ENCODE measurements at places on chromosomes 2 and 18.
A peak's percentile ranks its signal among the peaks of the same experiment; 100 is the strongest.

DNA sequence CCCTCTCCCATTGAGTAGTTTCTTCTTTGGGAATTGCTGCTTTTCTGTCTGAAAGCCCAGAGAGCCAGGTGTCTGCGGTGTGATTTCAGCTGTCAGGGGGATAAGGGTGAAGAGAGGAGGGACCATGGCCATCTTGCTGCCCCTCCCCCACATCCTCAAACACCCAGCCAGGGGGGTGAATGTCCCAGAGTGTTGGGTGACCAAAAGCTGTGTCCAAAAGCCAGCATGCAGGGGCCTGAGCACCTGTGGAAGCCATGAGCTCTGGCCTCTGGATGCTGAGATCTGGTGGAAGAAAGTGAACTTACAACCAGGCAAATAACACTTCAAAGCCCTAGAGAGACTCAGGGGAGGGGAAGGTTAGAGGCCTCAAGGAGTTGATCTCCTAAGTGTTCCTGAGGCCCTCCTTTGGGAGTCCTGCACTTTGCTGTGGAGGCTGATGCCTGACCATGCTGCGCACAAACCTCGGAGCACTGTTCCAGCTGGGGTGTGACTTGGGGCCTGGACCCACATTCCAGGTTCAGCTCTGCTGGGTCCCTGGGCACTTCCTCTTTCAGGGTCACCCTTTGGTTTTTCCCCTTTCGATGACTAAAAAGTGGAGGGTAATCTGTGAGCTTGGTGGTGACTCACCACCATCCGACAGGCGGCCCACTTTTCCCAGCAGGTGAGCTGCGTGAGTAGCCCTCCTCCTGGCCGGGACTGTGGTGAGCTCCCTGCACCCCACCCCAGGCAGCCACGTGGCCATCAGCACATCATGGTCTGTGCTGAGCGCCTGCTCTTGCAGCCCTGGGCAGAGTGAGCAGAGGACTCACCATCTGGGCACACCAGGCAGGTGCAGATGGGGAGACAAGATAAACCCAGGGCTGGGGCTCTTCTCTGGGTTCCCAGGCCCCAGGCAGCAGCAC is 66.8 kb upstream of the FOSL2 start:
- peak; percentile 65 for DNase-seq

DNA sequence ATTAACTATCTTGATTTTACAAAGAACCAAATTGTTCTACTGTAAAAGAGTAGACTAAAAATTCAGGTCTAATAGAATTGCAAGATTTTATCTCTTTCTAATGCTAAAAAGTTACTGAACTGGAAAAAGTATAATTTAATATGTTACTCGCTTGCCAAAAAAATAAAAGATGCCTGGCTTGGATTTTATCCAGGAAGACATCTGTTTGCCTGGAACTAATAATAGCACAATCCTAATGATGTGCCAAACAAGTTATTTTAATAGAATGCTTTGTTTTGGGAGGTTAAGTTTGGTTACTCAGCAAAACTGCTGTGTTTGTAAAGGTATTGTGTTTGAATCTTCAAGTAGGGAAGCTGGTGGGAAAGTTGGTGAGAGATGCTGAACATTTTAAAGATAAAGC is 19.4 kb upstream of the ZSWIM2 start:
- no peak for DNase-seq

DNA sequence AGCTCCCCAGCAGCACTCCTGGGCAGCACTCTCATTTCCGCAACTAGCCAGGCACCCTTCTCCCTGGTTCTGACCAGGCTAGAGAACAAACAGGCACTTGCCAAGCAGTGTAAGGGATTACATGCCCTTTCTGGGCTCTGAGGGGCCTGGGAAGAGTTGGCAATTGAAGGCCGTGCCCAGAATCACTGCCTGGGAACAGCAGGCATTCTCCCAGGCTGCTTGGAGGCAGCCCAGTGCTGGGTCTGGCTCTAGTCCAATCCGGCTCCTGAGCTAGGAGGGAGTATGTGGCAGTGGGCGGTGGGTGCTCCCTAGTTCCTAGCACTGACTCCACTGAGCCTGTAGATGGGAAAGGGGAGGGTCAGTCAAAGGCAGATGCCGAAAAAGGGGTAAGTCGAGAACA is 34.1 kb upstream of the SP3 start:
- no peak for DNase-seq

GRCh38 chr2:26904839-26905238 is 56.9 kb downstream of the DPYSL5 start:
- DNase-seq, result no peak

DNA sequence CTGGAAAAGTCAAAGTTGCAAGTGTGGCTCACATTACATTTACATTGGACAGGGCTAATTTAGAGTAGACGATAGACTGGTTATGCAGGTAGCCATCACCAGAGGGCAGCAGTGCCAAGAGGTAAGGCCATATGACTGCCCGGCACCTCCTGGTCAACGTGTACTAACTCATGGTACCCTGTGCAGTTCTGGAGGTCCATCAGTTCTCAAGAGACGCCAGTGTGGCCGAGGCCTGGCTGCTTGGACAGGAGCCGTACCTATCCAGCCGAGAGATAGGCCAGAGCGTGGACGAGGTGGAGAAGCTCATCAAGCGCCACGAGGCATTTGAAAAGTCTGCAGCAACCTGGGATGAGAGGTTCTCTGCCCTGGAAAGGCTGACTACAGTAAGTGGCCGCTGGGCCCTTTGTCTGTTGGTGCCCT is 65.8 kb upstream of the EML6 start:
- DNase-seq, result peak; percentile 23

GRCh38 chr2:215063526-215063925 is 74.9 kb downstream of the ABCA12 start:
- no peak for DNase-seq

DNA sequence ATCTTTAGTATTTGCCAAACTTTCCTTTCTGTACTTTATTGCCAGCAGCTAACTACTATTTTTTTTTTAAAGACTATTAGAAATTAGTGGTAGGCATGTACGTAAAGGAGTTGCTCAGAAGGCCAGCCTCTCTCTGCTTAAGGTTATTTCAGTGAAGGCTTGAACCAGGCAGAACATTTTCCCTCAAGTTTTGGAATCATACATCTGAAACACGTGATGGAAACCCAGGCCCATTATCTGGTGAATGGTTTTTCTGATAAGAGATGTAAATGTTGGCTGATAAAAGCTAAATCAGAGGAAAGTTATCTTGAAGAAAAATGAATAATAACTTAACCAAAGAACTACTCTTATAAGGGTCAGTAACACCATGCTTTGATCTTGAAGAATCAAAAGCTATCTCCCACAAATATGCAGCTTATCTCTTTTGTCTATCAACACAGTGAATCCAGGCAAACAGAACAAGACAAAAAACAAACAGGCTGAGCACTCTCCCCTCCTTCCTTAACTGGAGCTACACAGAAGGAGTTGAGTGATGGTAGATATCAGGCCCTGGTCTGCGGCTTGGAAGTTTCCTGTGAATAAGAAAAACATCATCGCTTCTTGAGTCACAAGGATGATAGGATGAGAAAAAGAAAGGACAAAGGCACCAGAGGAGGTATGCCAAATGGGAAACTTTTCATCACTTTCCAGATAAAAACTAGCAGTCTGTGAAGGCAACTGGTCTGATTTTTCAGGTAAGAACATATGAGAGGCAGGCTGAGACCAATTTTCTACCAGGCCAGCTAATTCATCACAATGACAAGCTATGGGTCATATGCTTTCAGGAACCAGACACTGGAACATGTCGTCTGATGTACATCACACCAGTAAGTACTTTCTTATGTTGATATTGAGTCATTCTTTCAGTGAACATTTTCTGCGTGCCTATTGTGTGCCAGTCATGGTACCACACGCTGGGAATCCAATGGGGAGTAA is 88.4 kb upstream of the STK17B start:
- DNase-seq, result no peak

GRCh38 chr2:174617718-174618117 is 20.1 kb upstream of the WIPF1 start:
- no peak for DNase-seq

- no peak for DNase-seq
Observed at GRCh38 chr2:174615871-174616436, 18.4 kb upstream of the WIPF1 start.

- no peak for DNase-seq
Observed at GRCh38 chr2:12341920-12342319, 374.8 kb upstream of the TRIB2 start.

DNA sequence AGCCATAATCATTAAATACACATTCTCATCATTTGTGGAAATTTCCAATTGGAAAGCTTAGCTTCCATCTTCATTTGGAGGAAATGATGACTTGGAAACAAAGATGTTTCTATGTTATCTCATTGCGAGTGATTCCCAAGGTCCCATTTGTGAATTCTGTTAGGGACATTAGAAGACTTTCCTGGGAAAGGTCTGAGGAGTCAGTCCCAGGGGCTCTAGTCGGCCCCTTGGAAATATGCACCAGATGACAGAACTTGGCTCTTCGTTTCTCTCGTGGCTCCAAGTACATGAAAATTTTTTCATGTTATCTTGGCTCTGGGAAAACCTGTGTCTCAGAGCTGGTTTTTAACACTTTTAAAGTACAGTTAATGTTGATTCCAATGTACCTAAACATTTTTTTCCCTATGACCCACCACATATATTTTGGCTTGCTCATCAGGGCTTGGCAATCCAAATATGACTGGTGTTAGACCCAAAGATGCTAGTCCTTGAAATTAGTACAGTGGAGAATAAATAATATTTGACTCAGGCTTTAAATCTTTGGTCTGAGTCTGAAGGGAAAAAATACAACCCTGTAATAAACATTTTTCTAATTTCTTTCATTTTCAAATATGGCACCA is 15.4 kb upstream of the CAVIN2 start:
- DNase-seq, result no peak

DNA sequence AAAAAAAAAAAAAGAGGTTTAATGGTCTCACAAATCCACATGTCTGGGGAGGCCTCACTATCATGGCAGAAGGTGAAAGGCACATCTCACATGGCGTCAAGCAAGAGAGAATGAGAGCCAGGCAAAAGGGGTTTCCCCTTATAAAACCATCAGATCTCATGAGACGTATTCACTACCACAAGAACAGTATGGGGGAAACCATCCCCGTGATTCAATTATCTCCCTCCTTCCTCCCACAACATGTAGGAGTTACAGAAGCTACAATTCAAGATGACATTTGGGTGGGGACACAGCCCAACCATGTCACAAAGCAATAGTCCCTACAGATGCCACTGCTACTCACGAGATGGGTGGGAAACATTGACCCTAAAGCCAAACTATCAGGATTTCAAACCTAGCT is 392.7 kb upstream of the ID2 start:
- no peak for DNase-seq

- DNase-seq, result no peak
Observed at GRCh38 chr2:126975671-126976655, 77.3 kb downstream of the TEX51 start.

DNA sequence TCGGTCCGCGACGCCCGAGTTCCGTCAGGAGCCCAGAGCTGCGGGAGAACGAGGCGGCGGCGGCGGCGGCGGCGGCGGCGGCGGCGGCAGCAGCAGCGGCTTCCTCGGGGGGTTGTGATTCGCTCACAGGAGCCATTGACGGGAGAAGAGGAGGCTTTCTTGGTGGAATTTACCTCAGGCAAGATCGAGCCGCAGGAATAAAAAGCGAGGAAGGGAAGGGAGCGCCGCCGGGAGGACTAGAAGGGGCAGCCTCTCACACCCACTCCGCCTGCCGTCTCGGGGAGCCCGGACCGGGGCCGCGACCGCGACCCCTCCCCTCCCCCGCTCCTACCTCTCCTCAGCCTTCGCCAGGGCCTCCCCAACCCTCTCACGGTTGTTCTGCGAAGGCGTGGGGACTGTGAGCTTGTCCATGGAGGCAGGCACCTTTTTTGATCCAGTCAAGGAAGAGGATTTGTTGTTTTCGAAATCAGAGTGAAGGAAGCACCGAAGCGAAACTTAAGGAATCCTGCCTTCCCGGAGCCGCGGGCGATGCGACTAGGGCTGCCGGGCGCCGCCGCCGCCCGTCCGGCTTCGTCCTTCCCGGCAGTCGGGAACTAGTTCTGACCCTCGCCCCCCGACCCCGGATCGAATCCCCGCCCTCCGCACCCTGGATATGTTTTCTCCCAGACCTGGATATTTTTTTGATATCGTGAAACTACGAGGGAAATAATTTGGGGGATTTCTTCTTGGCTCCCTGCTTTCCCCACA is 506 bp downstream of the BMPR2 start:
- no peak for DNase-seq

DNA sequence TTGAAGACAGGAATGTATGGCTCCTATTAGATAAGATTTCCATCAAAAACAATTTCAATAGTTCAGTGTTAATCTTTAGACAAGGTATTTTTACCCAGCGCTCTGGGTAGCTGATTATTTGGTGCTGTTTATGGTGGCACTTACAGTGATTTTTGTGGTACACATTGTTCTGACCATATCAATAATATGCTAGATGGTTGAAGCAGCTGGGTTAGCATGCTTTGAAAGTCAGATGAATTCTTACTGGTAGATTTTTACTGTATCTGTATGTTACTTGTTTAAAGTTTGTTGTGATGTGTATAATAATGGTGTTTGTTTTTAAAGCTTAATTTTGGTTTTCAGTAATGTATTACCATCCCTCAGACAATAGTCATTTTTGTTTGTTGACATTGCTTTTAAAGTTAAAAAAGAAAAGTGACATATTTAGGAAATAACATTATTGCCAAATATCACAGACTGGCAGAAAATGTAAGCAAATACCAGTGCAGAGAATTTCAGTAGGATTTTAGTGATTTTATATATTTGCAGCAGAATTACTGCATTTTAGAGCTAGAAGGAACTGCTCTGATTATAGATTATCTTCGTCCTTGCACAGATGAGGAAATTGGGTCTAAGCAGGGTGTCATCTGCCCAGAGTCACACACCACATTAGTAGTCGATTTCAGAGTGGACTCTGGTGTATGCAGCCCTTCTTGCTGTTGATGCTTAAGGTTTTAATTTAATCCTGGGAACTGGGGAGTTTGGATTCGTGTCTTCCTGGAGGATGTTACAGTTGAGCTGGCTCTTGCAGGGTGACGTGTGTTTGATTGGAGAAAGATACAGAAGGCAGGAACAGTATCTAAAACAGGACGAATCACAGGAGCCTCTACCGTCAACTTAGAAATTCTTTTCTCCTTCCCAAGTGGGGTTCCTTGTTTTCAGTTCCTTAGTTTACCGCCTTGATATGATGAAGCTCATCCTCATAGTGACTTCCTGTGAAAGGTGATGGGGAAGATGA is 6.6 kb downstream of the SOCS6 start:
- DNase-seq, result no peak

DNA sequence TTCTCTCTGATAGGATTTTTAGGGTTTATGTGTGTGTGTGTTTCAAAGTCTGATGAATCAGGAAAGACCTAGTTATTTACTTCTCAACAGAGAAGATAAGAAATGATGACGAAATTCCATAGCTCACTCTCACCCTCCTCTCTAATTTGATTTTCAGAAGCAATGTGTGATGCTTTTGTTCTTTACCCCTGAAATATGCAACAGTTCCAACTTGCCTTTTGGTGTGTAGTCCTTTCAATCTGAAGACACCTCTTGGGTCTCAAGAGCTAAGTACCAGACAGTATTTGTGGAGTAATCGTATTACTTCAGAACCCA is 18.7 kb upstream of the LCLAT1 start:
- no peak for DNase-seq

DNA sequence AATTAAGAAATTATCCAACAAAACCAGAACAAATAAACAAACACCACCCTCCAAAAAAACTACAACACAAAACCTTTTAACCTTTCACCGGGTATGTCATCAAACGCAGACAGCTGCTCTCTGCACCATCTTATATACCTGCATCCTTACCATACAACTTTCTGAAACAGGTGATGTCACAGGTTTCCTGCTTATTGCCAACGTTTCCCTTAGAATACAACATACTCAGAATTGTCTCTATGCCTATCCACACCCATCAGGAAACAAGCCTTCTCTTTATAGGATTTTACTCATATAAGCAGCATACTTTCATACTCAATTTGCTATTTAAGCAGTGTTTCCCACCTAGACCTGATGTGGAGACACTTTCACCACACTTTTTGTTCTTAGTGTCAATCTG is 181.0 kb downstream of the DYM start:
- DNase-seq, result no peak

Data from HCT116 (cell line).